ENCODE measurements at places on chromosomes 16 and 17.

DNA sequence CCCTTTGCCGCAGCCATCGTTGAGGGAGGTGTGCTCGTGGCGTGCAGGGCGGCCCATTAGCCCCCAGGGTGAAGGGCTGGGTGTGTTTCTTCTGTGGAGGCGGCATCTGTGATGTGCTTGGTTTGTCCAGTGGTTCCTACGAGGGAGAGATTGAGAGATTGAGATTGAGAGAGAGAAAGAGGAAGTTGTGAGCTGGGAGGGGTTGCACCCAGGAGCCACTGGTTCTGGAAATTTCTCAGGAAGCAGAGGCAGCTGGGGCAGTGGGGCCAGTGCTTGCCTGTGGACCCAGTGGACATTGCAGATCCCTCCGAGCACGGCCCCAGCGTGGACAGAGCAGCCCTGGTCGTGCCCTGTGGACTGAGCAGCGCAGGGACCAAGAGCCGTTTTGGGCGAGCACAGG, 72.0 kb upstream of the ZNF750 start:
- no peak for DNase-seq

- DNase-seq: no peak
Measured at GRCh38 chr16:78102865-78103264, 3.4 kb downstream of the WWOX start.

DNA sequence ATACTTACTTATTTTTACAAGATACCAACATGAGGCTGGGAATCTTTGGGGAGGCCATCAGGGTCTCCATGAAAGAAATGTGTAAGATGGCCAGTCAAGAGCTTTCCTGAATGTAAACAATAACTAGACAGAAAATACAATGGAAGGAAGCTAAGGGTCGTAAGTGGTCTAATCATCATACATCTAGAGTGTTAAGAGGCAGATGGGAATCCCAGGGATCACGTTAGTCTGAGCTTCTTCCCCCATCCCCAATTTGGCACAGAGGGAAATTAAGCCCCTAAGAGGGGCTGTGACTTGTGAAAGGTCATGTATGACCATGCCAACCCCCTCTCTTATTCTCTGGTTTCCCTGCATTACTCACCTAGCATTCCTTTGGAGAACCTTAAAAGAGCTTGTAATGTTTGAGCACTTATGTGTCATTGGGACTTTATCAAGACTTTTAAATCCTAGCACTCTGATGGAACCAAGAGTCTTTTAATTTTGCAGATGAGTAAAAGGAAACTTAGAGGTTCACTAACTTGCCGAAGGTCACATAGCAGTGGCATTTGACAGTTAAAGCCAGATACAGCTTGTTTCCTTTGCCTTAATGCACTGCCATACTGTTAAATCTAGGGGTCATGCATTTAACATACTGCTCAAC, 46.1 kb downstream of the DCUN1D3 start:
- no peak for DNase-seq

DNA sequence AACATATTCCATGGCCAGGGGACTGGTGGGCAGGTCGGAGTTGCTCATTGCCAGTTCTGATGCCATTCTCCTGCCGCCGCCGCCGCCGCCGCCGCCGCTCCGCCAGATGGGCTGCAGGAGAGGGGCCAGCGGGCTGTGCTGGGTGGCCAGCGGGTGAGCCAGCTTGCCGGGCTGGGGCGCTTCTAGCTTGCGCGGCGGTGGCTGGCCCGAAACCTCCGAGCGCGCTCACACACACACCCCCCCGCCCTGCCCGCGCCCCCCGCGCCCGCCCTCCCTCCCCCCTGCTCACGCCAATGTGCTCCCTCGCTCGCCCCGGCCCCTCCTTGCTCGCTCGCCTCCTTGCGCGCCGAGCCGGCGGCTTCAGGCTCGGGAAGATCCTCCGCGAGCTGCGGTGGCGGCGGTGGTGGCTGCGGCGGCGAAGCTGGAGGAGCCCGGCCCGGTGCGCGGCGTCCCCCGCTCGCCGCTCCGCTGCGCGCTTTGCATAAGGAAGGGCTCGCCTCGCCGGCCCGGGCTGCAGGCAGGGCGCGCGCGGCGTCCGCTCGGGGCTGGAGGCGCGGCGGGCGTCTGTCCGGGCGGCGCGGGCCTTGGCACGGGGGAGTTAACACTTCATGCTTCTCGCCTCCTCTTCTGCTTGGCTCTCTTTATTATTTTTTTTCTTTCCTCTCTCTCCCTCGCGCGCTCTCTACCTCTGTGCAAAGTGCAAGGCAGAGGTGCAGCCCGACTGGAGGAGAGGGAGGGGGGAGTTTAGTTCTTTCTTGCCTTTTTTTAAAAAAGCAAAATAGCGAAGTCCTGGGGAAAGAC, 500 bp downstream of the MAF start:
- DNase-seq: peak; percentile 88

DNA sequence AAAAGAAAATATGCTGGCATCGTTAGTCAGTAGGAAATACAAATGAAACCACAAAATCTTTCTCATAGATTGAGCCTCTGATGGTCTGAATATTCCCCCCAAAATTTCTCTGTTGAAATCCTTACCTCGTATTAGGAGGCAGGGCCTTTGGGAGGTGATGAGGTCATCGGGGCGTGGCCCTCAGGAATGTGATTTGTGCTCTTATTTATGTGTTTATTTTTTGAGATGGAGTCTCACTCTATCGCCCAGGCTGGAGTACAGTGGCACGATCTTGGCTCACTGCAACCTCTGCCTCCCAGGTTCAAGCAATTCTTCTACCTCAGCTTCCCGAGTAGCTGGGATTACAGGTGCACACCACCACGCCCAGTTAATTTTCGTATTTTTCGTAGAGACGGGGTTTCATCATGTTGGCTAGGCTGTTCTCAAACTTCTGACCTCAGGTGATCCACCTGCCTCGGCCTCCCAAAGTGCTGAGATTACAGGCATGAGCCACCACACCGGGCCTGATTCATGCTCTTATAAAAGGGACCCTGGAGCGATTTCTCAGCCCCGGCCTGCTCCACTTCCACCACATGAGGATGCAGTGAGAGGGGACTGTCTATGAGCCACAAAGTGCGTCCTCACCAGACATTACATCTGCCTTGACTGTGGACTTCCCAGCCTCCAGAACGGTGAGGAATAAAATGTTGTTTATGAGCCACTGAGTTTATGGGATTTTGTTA, 53.1 kb downstream of the DNAH17 start:
- no peak for DNase-seq

- no peak for DNase-seq
Measured at GRCh38 chr17:9409878-9410277, 165.7 kb downstream of the STX8 start.

GRCh38 chr17:78397681-78398101, 19.2 kb downstream of the PGS1 start:
- DNase-seq: no peak

- DNase-seq: no peak
Measured at GRCh38 chr16:68364561-68364998, 53.8 kb downstream of the PRMT7 start.

DNA sequence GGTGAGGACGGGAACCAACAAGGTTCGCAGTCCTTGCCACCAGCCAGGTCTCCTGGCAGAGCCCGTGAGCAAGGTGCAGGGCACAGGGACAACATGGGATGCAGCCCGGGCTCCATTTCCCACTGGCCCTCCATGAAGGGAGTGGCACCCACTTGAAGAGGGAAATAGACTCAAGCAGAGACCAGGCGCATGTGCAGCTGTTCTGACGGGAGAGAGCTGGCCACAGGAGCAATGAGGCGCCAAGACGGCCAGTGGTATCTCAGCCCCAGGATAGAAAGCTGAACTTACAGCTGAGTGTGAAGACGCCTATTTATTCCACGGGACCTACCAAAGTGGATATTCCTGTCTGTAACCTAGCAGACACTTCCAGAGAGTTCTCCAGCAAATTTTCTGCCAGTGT, 8.2 kb upstream of the FOXJ1 start:
- no peak for DNase-seq

DNA sequence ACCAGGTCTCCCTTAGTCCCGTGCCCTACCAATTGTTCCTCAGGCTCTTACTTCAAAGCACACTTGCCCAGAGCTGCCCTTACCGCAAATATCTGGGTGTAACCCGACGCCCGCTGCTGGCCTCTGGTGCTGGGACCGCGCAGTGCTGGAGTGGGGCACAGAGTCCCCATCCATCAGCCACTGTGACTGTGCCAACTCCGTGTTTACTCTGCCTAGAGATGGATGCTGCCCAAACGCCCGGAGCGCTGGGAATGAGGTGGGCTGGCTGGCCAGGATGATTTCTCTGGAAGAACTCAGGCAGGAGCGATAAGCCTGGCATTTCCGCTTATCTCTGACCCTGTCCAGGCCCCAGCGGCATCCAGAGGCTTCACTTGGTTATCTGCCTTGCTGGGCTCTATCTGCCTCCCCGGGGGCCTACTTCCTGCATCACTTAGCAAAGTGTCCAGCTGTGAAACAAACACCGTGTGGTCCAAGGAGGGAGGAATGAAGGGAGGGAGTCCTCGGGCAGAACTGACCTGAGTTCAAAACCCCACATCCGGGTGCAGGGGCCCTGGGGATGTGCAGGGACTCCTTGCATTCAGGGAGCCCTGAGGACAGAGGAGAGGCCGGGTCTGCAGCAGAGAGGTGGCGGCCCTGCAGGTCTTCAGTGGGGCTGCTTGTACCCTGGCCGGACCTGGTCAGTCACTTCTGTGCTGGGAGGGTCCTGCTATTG, 9.4 kb upstream of the MYLK3 start:
- DNase-seq: peak; percentile 42

GRCh38 chr16:49463529-49463928, 89.9 kb downstream of the C16orf78 start:
- peak; percentile 10 for DNase-seq

DNA sequence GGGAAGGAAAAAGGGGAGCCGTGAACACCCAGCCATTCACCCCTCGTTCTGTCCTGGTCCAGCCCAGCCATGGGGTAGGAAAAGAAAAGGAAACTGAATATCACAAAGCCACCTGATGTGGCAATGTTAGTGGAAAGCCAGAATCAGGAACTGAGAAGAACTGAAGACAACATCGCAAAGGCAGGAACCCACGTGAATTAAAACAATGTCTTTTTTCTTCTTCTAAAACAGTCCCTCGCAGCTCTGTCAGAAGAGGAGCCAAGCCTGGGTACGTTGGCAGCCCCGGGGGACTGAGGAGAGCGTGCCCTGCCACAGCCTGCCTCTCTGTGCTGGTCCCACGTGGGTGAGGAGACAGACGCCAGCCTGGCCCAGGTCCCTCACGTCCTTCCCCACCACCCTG, 55.0 kb downstream of the ZNF423 start:
- no peak for DNase-seq

DNA sequence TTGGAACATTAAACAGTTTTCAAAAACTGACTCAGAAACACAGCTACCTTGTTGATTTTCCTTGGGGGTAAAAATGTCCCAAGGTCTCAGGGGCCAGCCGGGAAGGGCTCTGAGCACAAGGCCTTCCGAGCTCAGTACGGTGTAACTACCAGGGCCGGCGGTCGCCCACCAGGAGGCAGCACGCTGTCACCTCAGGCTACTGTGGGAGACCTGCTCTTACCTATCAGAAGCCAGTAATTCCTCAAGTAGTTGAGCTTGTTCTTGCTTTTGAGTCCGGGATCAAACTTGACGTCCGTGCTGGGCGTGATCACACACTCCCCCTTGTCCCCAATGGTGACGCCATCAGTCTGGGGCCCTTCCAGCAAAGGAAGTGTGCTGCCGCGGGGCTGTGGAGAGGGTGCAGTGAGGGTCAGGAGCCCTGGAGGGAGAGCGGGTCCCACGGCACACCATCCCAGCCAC, 43.4 kb upstream of the ICAM2 start:
- DNase-seq: peak; percentile 47

DNA sequence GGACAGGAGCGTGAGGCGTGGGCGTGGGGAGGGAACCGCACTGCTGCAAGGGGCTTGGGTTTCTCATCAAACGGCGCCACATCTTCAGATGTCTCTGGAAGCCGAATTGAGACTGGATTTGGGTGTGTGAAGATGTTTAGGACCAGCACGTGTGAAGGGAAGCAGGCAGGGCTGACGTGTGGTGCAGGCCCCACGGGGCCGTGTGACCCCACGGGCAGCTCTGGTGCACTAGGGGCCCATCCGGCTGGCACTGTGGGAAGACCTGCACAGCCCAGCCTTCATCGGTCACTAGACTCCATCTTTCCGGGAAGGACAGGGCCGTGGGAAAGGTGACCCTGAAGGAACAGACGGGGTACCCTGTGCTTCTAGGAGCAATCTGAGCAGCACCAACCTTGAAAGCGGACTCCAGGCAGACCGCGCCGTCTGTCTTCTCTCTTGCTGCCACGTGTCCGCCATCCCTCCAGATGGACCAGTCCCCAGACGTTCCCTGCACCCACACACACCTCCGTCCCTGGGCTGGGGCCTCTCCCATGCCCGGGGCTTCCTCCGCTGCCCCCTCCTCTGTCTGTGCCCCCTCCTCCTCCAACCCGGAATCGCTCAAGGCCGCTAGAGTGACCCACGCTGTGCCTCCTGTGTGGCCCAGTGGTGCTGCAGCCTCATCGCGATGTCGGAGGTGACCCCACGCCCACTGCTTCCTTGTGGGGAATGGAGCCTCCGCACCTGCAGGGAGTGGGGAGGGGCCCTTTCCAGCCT, 23.4 kb upstream of the CBFA2T3 start:
- DNase-seq: no peak

DNA sequence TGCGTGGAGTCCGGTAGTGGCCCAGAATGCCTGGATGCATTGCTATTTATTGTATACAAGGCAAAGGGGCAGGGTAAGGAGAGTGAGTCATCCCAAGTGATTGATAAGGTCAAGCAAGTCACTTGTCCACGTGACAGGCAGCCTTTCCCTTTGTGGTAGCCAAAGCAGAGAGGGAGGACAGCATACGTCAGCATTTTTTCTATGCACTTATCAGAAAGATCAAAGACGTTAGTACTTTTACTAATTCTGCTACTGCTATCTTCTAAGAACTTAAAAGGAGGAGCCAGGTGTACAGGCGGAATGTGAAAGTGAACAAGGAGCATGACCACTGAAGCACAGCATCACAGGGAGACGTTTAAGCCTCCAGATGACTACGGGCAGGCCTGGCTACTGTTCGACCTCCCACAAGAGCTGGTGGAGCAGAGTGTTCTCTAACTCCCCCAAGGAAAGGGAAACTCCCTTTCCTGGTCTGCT, 47.9 kb upstream of the ARL4D start:
- no peak for DNase-seq

- peak; percentile 86 for DNase-seq
Measured at GRCh38 chr17:40647624-40648383, at the start of gene SMARCE1. TSS of gene SMARCE1 (minus strand) at chr17:40647818. CDS start at chr17:40645802, 2,016 bp downstream.

DNA sequence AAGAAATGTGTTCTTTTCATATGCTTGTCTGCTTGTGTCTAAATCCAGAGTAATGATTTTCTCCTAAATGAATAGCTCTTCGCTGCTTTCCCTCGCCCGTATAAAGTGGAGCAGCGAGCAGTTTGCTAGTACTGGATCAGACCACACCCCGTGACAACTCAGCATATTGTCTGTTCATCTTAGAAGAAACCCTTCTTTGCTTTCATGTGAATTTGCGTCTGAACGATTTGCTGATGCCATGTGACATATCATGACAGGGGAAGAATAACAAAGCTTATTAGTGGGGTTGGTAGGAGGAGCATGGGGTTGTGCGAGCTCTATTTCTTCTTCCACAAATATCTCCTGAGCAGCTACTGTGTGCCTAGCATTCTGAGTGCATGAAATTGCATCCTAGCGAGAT, 44.1 kb upstream of the CACNG4 start:
- DNase-seq: no peak

DNA sequence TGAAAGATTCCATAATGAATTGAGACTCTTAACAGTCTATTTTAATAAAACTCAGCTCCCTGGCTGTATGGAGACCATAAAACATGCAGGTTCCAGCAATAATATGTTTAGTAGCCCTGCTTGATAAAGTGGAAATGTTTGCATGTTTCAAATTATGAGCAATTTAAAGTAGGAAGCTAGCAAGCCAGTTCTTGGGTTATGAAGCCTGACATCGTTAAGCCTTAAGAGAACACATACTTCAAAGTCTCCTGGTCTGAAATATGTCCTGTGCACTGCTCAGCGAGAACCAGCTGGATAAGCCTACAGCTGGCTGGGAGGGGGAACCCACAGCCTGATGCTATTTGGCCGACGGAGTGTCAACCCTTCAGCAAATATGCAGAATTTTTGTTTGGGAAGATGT, 140.3 kb downstream of the SALL1 start:
- DNase-seq: no peak

Measured in right hindlimb (tissue), 1 donor.